ENCODE measurements at places on chromosomes 2 and 18. TPM values are rescaled to one million over a fixed set of nuclear protein-coding genes. Genes with fewer than 3 reads are reported as not detected.

Gene VIL1
- total RNA-seq = not detected

Gene RFX8
- 10.4 TPM for total RNA-seq

Gene ALPP
- total RNA-seq = not detected

Gene ASPRV1
- 0.43 TPM for total RNA-seq

Gene RBKS
- 3.9 TPM for total RNA-seq

Gene EFHD1
- total RNA-seq = not detected

Gene FAHD2A
- total RNA-seq = 22.7 TPM

Gene SPIRE1
- 14.2 TPM for total RNA-seq

Gene PLCD4
- 7.6 TPM for total RNA-seq

Gene FBLN7
- 0.47 TPM for total RNA-seq

All from bronchial smooth muscle cell (primary cell).